Mesothelial cell of epicardium (in vitro differentiated cells): ENCODE measurements at places on chromosomes 2 and 18. TPM values are rescaled to one million over a fixed set of nuclear protein-coding genes. Genes with fewer than 3 reads are reported as not detected.
A peak's percentile ranks its signal among the peaks of the same experiment; 100 is the strongest.

PCARE gene
- total RNA-seq = 0.07 to 0.22 TPM (median 0.09 TPM) in 3 replicates

SPATS2L gene
- total RNA-seq = 78.6 to 84.8 TPM (median 83.7 TPM) in 3 replicates

DNA sequence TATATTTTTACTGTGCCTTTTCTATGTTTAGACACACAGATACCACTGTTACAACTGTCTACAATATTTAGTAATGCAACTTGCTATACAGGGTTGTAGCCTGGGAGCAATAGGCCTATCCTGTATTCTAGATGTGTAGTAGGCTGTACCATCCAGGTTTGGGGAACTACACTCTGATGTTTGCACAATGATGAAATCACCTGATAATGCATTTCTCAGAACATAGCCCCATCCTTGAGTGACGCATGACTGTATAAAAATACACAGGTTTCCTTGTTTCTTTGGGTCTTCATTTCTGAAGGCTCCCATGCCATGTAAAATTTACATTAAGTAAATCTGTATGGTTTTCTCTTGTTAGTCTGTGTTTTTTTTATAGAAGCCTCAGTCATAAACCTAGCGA, 270.9 kb upstream of the SKOR2 start:
- H3K27ac ChIP-seq = no peak overlapping the region
- no peak overlapping the region for H3K4me3 ChIP-seq
- H3K36me3 ChIP-seq = no peaks in the 10 kb centered on the region
- peaks cover 24% of the 10 kb centered on the region for H3K27me3 ChIP-seq
- DNase-seq = no peak
- no peaks in the 10 kb centered on the region for H3K4me1 ChIP-seq

DNA sequence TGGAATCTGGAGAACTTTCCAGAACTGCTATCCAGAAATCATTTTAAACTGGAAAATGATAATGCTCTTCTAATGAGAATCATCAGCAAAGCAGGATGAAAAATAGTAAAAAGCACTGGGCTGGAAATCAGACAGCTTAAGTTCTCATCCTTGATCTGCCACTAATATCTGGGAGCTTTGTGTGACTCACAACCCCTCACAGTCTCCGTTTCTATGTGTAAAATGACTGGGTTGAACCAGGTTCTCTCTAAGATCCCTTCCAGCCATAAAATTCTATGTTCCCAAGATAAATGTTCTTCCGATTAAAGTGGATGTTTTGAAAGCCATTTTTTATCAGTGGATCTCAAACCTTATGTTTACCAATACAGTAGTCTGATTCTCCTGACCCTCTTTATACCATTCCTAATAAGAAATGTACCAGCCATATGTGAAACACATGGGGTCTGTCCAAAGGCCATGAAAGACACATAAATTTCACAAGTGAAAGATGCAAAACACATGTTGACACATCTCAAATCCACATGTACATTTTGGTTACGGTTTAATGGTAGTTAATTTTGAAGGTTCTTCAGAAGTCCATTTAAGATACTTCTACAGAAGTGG, 188.8 kb downstream of the EN1 start:
- no peaks in the 10 kb centered on the region for H3K27me3 ChIP-seq
- no peaks in the 10 kb centered on the region for H3K36me3 ChIP-seq
- H3K4me1 ChIP-seq = peaks cover 3% of the 10 kb centered on the region
- no peak overlapping the region for H3K4me3 ChIP-seq
- DNase-seq = no peak

GRCh38 chr2:235793163-235793752, 299.4 kb downstream of the AGAP1 start:
- H3K27ac ChIP-seq = no peak overlapping the region
- H3K4me1 ChIP-seq = peaks cover 3% of the 10 kb centered on the region
- peaks cover 3% of the 10 kb centered on the region for H3K36me3 ChIP-seq
- H3K27me3 ChIP-seq = no peaks in the 10 kb centered on the region
- H3K4me3 ChIP-seq = no peak overlapping the region
- no peak for DNase-seq

GRCh38 chr2:60356346-60356745, 197.1 kb downstream of the BCL11A start:
- no peak overlapping the region for H3K4me3 ChIP-seq
- H3K36me3 ChIP-seq = no peaks in the 10 kb centered on the region
- no peaks in the 10 kb centered on the region for H3K27me3 ChIP-seq

- H3K27ac ChIP-seq = no peak overlapping the region
- H3K27me3 ChIP-seq = no peaks in the 10 kb centered on the region
- H3K36me3 ChIP-seq = no peaks in the 10 kb centered on the region
- DNase-seq = no peak
- peaks cover 11% of the 10 kb centered on the region for H3K4me1 ChIP-seq
Measured at GRCh38 chr2:155203178-155203577, 504.7 kb downstream of the KCNJ3 start.

- no peaks in the 10 kb centered on the region for H3K27me3 ChIP-seq
- DNase-seq = no peak
- no peaks in the 10 kb centered on the region for H3K36me3 ChIP-seq
- H3K27ac ChIP-seq = peak overlapping the region; percentile 86
- H3K4me3 ChIP-seq = no peak overlapping the region
- peaks cover 75% of the 10 kb centered on the region for H3K4me1 ChIP-seq
Measured at GRCh38 chr2:237700512-237701032, 73.2 kb downstream of the LRRFIP1 start.

DNA sequence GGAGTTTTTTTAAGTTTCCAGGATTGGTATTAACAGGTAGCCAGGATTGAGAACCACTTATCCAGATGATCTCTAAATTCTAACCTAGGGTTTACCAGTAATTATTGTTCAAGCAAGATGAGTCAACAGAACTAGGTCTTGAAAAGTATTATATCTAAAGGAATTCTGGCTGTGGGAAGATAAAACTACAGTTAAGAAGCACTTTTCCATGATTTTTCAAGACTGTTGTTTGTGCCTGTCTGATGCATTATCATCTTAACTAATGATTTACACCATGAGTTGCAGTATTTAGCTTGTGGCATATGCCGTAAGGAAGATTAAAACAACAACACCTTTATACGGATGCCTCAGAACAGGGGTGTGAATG, 142.2 kb upstream of the CCDC68 start:
- H3K27me3 ChIP-seq = no peaks in the 10 kb centered on the region
- no peaks in the 10 kb centered on the region for H3K36me3 ChIP-seq
- no peak for DNase-seq
- no peak overlapping the region for H3K27ac ChIP-seq

- no peak for DNase-seq
- H3K4me1 ChIP-seq = peaks cover 21% of the 10 kb centered on the region
- peaks cover 19% of the 10 kb centered on the region for H3K36me3 ChIP-seq
- H3K27ac ChIP-seq = peak overlapping the region; percentile 43
- no peaks in the 10 kb centered on the region for H3K27me3 ChIP-seq
Measured at GRCh38 chr2:20205915-20206524, 18.9 kb downstream of the SDC1 start.

DNA sequence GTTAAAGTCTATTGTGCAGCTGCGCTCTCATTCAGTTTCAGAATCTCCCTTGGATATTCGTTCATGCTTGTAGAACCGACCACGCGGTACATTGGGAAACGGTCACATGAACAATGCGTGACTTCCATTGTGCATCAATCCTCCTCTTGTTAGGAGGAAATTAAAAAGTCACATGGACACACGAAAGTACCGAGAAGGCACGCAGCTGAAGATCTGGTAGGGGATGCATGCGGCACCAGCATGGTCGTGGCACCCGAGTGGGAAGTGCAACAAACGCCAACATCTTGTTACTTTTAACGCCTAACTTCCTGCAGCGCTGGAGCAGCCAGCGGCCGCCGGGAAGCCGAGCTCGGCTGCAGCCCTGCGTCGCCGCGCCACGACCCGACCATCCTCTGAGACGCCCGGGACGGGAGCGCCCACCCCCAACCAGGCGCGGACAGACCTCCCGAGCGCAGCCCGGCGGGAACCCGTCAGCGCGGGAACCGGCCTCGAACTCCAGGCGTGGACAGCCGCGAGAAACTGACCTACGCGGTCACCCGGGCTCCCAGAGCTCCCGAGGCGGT, 412 bp downstream of the OSBPL1A start:
- H3K27ac ChIP-seq = peak overlapping the region; percentile 57
- peak; percentile 34 for DNase-seq
- no peaks in the 10 kb centered on the region for H3K36me3 ChIP-seq
- H3K4me3 ChIP-seq = peak overlapping the region; percentile 83
- H3K27me3 ChIP-seq = no peaks in the 10 kb centered on the region
- peaks cover 31% of the 10 kb centered on the region for H3K4me1 ChIP-seq
